Activated CD8-positive, alpha-beta memory T cell treated with anti-CD3 and anti-CD28 coated beads for 4 hours (primary cell): ENCODE measurements at places on chromosomes 13 and 19.

DNA sequence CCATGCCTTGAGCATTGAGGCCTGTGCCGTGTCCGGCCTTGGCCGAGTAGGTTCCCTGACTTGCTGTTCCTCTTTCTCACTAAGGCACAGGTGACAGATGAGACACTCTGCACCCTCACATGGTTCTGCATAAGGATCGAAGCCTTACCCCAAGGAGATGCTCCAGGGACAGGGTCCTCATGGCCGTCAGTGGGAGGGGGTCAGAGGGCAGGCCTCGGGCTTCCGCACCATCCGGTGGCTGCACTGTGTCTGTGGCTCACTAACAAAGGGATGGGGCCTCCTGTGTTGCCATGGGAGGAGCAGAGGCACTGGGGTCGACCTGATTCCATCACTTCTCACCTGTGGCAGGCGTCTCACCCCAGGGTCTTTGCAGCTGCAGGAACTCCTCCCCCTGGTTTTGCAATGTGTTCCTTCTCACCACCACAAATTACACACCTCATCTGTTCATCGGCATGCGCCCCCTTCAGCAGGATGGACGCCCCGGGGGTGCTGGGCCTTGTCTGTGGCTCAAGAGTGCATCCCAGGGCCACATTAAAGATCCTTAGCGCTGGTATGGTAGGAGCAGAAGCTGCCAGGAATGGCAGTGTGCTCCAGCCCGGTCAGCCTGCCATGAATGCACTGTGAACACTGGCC, 113.3 kb upstream of the SOX1 start:
- no peak for DNase-seq

DNA sequence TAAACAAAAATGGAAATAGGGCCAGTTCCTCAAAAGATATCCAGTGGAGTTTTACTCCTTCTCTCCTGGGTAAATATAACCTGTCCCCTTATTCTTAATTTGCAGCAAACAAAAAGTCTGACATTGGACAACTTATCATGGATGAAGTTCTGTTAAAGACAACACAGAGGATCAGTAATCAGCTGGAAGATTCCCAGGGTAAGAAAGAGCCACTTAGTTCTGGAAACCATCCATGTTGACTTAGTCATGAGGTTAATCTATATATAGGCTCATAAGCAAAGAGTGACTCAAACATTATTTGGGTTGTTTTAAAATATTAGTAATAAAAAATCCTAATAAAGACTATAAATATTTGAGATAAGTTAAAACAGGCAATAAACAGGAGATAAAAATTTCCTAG, 40.5 kb upstream of the EBPL start:
- DNase-seq, result no peak

DNA sequence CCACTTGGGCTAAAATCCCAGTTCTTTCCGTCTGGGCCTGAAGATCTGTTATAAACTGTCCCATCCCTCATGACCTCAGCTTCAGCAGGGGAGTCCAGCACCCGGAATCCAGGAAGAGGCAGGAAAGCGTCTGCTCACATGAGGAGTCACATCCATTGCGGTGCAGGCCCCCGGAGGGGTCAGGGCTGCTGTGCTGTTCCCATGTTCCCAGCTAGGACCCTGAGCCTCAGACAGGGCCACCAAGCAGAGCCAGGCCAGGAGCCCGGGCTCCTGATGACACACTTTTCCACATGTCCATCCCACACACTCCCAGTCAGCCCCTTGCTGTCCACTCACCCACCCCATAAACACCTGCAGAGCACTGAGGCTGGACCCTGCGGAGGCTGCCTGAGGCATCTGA, 45.3 kb upstream of the VSTM2B start:
- no peak for DNase-seq

- DNase-seq, result no peak
Observed at GRCh38 chr13:43111559-43112400, 88.4 kb downstream of the DNAJC15 start.
